ENCODE measurements at places on chromosomes 7 and 10.
A peak's percentile ranks its signal among the peaks of the same experiment; 100 is the strongest.

DNA sequence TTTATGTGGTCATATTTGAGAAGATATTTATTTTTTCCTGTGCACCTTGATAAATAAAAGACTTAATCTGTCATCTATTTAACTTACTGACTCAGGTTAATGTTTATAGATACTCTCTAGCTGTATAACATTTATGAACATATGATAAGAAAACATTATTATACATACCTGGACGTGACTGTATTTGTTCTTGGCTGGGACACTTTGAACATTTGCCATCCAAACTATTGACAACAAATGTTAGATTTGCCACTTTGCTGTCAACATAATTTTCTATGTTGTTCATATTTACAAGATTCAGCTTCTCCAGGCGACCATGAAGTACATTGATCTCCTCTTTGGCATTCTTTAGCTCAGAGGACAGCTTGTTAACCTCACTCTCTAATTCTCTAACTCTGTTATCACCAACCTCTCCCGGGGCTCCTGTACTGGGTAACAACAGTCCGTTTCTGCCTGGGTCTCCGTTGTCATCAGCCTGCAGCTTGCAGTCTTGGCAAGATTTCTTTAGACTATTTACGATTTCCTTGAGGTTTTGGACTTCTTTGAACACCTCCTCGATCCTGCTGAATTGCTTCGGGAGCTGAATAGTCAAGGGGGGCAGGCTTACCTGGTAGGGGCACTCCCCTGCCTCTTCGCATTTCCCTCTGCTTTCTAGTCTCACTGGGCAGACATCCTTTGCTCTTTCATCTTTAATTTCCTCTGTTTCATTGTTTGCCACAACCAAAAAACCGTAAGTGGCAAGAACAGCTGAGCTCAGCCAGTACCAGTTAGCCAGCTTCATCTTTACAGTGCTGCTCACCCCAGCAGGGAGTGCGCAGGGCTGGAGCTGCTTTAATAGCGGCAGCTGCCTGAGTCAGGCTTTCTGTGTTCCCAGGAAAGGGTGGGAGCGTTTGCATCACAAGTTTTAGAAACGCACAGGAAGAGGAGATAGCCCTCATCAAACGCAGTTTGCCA lies at the start of gene FGL2:
Gene FGL2, minus strand, starts transcription at position 807 of the 954 bp plus-strand sequence. Its CDS starts 26 bp downstream, at position 781.
- peaks cover 32% of the 10 kb centered on the region for H3K4me1 ChIP-seq
- peak within 1 kb of the TSS; percentile 73 for H3K27ac ChIP-seq
- no peaks in the 10 kb centered on the region for H3K36me3 ChIP-seq
- H3K27me3 ChIP-seq: no peaks in the 10 kb centered on the region
- peak within 1 kb of the TSS; percentile 90 for H3K4me3 ChIP-seq
- no peak for DNase-seq

DNA sequence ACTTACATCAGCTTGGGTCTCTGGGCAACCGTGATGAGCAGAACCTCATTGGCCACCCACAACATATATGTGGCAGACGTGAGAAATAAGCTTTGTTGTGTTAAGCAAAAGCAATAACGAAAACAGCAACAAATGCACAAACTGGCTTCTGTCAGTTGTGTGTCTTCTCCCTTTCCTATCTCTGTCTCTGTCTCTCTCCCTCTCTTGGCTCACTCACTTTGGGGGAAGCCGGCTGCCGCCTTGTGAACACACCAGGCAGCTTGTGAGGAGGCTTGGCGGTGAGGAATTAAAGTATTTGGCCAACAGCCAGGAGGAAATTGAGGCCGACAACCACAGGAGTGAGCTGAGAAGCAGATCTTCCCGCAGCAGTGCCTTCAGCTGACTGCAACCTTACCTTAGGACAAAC lies 21.9 kb upstream of the CDCA7L start:
- peak; percentile 92 for DNase-seq
- H3K36me3 ChIP-seq: no peaks in the 10 kb centered on the region
- peaks cover 23% of the 10 kb centered on the region for H3K4me1 ChIP-seq
- no peak overlapping the region for H3K4me3 ChIP-seq
- no peaks in the 10 kb centered on the region for H3K27me3 ChIP-seq
- no peak overlapping the region for H3K27ac ChIP-seq

DNA sequence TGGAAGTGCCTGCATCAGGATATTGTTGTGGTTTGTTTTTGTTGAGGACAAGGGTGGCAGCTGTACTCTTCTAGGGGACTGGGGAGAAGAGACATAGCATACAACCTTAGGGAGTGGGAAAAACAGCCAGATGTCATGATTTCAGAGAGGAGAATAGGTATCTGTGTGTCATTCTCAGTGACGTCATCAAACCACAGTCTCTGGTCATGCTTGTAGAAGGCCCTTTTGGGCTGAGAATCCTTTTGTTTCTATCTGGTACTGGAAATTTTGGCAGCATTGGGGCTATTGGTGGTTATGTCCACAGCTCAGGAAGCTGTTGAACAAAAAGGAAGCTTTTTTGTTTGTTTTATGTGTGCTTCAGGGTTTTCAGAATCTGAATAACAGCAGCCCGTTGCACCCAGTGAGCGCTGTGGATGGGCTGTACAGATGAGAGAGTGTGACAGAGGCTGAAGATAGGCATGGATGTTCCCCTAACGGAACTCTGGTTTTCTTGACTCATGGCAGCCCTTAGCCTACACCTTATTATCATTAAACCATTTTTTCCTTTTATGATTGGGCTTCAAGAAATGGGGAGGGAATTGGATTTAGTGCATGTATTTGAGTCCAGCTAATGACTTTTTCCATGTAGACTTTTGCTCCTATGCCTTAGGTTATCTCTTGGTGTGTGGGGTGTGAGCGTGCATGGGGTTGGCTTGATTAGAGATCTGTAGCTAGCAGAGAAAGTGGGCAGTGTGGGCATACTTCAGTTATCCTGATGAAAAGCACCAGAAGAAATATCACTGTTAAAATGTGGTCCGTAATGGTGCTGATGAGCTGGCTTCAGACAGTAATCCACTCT lies 65.7 kb downstream of the SND1 start:
- H3K27ac ChIP-seq: no peak overlapping the region
- peaks cover 19% of the 10 kb centered on the region for H3K36me3 ChIP-seq
- no peak overlapping the region for H3K4me3 ChIP-seq
- no peaks in the 10 kb centered on the region for H3K27me3 ChIP-seq

DNA sequence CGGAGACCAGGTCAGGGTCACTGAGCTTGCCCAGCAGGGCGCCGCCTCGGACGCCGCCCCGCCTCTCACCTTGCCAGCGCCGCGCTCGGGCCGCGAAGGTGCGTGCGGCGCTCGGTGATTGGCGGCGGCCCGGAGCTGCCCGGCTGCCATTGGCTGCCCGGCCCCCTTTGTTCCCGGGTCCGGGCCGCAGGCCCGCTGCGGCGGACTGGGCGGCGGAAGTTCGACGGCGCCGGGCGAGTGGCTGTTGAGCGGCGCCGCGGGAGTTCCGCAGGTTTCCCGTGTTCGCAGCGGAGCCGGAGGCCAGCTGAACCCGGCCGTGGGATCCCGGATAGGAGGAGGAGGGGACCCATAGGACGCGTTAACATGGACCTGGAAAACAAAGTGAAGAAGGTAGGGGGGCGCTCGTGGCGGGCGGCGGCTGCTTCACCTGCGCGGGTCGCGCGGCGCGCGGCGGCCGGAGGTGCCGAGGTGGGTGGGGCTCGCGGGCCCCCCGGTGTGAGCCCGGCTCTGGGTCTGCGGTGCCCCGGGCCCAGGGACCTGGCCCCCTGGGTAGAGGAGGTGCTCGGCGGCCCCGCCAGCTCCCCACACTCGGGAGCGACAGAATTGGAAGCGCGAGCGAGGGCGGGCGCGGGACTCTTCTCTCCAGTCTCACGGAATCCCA lies at the start of gene TES:
Gene TES, plus strand, starts transcription at position 195 of the 661 bp plus-strand sequence. Its CDS starts 169 bp downstream, at position 364.
- H3K27me3 ChIP-seq: no peaks in the 10 kb centered on the region
- peak; percentile 60 for DNase-seq
- no peaks in the 10 kb centered on the region for H3K36me3 ChIP-seq
- peak within 1 kb of the TSS; percentile 91 for H3K27ac ChIP-seq
- H3K4me3 ChIP-seq: peak within 1 kb of the TSS; percentile 83

DNA sequence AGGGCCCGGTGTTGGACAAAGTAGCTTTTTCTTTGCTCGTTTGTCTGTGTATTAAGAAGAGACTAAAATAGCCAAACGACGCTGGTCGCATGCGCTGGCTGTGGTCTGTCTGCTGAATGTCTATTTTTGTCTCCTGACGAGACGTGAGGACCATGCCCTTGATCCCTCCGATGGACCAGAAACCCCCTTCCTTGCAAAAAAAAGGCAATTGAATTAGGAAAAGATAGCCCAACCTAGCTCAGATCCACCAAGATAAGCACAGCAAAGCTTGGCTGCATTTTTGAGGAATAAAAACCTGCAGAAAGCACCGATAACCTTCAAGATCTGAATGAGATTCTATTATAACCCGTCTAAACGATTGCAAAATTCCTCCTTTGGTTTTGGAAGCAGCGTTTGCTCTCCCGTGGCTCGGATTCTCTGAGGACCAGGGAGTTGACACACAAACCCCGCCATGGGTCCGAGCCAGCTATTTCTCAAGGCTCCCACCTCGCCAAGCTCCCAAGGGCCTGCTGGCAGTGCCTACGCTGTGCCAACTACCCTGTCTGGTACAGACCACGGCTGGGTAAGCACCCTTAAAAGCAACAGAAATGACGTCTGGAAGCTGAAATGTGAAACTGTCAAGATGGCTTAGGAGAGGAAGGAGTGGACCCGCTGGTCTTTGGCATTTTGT lies 17.7 kb upstream of the TTYH3 start:
- no peak for DNase-seq
- H3K4me1 ChIP-seq: peaks cover 21% of the 10 kb centered on the region
- H3K27me3 ChIP-seq: no peaks in the 10 kb centered on the region
- no peak overlapping the region for H3K4me3 ChIP-seq

All from common myeloid progenitor, CD34-positive (primary cell).